ENCODE measurements at places on chromosomes 7 and 10.

DNA sequence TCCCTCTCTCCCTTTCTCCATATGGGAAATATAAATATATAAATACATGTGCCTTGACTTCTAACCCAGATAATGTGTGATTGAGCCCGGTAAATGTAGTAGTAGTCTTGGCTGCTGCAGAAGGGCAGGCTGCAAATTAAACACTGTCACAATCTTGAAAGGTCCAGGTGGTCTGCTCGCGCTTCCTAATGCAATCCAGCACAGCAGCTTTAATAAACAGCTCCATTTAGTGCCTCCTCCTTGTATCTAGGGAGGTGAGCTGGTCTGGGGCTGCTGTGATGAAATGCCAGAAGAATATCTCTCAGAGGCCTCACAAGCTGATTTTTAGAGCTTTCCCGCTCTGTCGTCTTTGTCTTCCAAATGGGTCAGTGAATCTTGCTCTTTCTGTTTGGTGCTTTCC lies 782 bp downstream of the POU6F2 start:
- DNase-seq: no peak

GRCh38 chr7:110051372-110051771 lies 1039.6 kb upstream of the LRRN3 start:
- DNase-seq: no peak

- no peak for DNase-seq
Observed at GRCh38 chr10:92834986-92835385, 13.3 kb upstream of the EXOC6 start.

GRCh38 chr7:129990403-129991192 lies 37.8 kb upstream of the UBE2H start:
- no peak for DNase-seq

DNA sequence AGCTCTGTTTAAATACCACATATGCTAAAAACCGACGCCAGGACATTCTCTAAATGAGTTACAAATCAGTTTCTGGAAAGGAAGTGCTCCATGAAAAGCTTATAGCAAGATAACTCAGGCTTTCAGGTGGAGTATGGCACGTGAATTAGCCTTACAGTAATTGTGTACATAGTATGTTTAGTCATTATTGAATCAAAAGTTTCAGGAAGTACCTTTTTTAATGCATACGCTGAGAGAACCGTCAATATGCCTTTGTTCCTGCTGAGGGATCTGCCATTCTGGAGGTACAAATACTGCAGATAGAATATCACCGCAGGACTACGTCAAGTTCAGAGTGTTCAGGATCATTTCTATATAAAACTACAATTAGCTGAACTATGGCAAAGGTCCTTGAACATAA lies 45.7 kb downstream of the ANKMY2 start:
- no peak for DNase-seq

DNA sequence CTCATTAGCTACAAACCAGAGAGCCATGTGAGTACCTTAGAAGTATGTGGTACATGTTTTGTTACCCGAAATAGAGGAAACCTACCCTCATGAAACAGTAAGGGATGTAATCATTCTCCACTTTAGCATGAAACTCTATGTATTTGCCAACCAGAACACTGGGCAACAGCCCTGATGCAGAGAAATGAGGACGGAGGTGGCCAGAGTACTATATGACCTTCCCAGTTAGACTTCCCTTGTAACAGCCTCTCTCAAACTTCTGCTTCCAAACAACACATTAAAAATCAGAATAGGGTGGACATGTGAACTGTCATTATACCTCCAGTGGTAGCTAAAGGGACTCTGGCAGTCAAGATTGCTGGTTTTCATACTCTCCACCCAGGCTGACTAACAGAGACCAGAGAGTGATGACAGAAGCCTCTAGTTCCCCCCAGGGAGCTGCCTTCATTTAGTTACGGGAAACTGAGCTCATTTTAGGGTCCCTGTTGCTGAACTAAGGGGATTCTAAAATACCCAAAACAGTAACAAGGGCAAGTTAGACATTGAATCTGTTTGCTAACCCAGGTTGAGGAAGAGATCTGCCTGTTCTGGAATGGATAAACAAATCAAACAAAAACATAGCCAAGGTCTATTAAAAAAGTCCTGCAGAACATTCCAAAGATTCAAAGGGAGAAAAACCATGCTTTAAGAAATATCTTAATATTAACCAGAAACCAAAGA lies 83.1 kb downstream of the VPS41 start:
- no peak for DNase-seq

DNA sequence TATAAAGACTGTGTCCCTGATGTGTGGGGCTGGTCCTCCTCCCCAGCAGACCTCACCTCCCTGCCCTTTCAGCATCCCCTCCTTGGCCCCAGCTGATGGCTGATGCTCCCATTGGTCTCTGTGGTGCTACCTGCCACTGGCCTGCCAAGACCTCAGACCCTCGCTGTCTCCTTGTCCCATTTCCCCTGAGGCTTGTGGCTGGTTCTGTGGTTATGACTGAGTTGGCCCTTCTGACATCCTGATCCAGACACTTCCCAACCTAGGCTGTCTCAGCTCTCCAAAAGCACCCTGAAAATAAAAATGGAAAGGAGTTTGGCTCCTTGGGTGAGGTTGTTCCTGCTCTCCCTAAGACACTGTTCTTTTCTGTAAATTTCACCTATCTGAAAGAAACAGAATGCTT lies 214.2 kb downstream of the RPS24 start:
- no peak for DNase-seq

DNA sequence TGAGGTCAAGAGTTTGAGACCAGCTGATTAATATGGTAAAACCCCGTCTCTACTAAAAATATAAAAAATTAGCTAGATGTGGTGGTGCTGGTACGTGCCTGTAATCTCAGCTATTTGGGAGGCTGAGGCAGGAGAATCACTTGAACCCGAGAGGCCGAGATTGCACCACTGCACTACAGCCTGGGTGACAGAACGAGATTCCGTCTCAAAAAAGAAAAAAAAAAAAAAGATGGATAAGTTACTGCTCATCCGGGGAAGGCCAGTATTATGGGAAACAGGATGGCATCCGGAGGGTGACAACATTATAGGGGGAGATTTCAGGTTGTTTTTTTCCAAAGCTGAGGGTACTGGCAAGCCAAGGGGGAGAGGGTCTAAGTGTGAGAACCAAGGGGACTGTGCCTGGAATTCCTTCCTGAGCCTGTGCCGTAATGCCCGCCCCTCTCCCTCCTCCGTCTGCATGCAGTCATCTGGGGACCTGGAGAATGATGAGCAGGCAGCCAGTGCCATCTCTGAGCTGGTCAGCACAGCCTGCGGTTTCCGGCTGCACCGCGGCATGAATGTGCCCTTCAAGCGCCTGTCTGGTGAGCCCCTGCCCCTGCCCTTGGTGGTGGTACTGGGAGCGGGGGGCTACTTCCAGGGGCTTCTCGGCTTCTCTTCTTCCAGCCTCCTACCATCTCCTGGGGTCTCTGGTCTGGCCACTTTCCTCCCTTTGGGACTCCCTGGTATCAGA lies 4.4 kb downstream of the LAMTOR4 start:
- no peak for DNase-seq

- DNase-seq: no peak
Observed at GRCh38 chr10:79475119-79475653, 29.8 kb upstream of the ZCCHC24 start.

DNA sequence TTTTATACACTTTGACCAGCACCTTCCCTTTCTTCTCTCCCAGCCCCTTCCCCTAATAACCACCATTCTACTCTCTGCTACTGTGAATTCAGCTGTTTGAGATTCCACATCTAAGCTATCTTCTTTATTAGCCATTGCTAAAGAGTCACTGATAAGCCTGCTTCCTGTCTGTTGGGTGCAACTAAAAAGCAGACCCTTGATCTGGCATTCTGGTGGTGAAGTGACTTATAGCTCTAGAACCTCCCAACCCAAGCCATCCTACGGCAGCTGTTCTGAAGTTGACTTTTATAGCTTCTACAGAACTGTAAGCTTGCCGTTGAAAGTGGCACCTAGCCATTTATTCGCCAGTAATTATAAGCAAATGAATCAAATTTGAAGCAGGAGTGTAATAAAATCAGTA lies 105.6 kb downstream of the AHR start:
- DNase-seq: no peak

GRCh38 chr10:70379581-70380176 lies 2.7 kb downstream of the LRRC20 start:
- DNase-seq: no peak

GRCh38 chr10:59179068-59179467 lies 2.6 kb downstream of the PHYHIPL start:
- no peak for DNase-seq

DNA sequence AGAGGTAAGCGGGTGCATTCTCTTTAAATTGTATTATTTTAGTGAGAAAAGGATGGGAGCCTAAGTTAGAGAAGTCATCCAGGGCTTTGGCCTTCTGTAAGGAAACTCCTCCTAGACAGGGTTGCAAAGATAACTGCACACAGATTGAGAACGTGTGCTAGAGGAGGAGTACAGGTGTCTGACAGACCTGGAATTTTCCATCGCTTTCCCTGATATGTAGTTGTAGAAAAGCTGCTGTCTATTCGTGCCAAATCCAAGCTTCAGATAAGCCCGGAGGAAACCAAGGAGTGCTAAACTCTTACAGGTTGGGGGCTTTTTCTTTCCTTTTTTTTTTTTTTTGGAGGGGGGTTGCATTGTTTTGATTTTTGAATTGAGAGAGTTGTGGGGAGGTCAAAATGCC lies 23.1 kb downstream of the LRRC4 start:
- DNase-seq: no peak

- DNase-seq: no peak
Observed at GRCh38 chr7:133513608-133514007, 260.7 kb downstream of the EXOC4 start.

GRCh38 chr7:42144604-42145003 lies 92.4 kb downstream of the GLI3 start:
- DNase-seq: no peak

GRCh38 chr7:21497072-21497471 lies 45.8 kb upstream of the DNAH11 start:
- no peak for DNase-seq

DNA sequence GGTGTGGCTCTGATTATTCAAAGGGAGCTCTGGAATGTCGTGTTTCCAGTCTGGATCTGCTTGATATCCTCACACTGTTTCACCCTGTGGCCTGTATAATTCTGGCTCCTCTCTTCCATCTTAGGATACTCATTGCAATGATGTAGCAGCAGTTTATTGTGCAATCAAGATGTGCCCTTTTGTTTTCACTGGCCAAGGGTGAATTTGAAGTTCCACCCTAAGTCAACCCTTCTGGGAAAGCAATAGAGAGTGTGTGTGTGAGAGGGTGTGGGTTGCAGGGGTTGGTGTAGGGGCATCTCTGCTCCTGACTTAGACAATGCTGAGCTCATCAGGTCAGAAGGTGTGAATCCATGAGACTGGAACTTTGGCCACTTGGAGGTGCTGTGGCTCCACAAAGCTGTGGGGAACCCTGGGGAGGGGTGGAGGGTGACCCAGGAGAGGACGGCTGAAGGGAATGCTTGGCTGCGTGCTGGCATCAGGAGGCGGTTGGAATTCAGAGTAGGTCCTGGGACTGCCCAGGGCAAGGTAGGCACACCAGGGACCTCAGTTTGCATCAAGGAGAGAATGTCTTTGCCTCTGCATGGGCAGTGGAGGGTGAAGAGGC lies 118.0 kb upstream of the PRSS58 start:
- DNase-seq: no peak

- no peak for DNase-seq
Observed at GRCh38 chr7:88317422-88317821, 10.7 kb upstream of the STEAP4 start.

GRCh38 chr7:44377681-44378421 lies 52.5 kb upstream of the CAMK2B start:
- DNase-seq: peak; percentile 23

DNA sequence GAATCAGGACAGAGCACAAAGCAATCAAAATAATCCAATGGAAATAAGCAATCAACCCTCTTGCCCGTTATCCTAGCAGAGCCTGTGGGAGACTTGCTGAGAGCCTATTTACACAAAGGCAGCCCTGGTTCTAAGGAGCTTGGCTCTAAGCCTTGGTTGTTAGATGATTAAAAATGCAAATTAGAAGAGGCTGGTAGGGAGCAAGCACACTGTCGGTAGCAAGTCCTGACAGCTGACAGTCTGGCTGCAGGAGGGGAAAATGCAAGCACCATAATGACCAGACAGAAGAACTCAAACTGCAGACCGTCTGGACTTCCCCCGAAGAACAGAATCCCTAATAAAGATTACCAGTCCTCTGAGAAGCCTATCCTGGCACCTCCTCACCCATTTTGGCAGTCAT lies 131.8 kb upstream of the CTTNBP2 start:
- no peak for DNase-seq

DNA sequence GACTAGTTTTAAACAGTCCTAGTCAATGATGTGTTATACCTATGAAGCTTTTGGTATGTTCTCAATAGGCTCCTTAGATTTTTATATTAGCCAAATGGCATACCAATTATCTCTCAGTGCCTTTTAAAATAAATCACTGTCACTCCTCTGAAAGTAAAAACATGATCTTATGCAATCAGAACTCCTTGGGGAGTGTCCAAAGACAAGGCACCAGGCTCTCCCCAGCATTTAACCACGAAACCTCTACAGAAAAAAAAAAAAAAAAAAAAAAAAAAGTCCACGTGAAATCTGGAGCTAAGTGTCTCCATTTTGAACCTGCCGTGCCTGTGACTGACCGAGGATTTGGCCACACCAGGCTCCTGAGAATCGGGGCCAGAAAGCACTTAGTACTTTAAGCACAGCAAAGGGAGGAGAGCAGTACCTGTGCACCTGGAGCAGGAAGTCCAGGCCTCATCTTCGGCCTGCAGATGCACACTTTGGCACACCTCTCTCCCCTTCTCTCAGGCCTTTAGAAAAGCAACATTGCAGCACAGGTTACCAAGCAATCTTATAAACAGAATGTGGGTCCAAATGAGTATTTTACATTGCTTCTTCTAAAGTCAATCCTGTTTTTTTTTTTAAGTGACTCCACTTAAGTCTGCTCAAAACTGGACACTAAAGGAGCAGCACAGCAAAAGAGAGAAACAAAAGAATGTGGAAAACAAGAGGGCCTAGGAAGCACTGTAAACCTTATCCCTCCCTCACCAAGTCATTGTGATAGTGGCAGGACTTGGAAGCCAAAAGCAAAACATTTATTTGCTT lies 1.5 kb downstream of the FAM13C start:
- DNase-seq: no peak

DNA sequence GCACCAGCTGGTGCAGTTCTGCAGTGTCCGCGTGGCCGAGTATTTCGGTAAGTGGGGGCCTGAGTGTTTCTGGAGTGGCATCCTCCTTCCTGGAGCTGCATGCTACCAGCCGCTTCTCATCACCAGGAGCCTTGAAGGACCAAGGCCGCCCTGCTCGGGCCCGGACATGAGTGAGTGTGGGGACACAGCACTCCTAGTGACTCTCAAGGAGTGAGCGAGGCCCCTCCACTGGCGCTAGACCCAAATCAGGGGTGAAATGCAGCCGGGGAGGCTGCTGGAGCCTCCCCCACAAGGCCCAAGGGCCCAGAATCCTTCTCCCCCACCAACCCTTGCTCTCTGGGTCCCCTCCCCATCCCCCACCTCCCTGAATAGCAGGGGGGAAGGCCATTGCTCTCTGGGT lies 48.0 kb downstream of the CAMK2B start:
- DNase-seq: no peak

DNA sequence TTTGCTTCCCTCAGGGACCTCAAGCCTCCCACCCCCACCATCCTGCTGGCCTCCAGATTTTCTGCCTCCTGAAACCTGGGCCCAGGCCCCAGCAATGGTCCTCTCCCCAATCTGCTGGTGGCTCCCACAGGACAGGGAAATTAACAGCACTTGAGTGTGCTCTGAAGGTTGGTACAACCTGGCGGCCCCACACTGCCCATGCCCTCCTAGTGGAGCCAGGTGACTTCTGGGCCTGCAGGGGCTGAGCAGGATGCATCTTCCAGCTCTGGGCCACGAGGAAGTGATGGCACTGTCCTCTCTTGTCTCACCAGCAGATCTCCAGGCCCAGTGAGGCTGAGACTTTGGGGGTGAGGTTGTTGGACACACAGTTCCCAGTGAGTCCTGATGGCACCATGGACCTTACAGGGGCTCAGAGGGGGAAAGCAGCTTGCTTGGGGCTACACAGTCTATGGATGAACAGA lies 3.6 kb upstream of the ZMIZ1 start:
- DNase-seq: no peak

Measured in keratinocyte (primary cell).